Activated T-cell treated with anti-CD3 and anti-CD28 coated beads, Interleukin-2, amount 50 U/mL, for 24 hours (primary cell): ENCODE measurements at places on chromosomes 3 and 15.

- no peak for DNase-seq
Measured at GRCh38 chr15:31013863-31014607, 22.6 kb upstream of the MTMR10 start.

DNA sequence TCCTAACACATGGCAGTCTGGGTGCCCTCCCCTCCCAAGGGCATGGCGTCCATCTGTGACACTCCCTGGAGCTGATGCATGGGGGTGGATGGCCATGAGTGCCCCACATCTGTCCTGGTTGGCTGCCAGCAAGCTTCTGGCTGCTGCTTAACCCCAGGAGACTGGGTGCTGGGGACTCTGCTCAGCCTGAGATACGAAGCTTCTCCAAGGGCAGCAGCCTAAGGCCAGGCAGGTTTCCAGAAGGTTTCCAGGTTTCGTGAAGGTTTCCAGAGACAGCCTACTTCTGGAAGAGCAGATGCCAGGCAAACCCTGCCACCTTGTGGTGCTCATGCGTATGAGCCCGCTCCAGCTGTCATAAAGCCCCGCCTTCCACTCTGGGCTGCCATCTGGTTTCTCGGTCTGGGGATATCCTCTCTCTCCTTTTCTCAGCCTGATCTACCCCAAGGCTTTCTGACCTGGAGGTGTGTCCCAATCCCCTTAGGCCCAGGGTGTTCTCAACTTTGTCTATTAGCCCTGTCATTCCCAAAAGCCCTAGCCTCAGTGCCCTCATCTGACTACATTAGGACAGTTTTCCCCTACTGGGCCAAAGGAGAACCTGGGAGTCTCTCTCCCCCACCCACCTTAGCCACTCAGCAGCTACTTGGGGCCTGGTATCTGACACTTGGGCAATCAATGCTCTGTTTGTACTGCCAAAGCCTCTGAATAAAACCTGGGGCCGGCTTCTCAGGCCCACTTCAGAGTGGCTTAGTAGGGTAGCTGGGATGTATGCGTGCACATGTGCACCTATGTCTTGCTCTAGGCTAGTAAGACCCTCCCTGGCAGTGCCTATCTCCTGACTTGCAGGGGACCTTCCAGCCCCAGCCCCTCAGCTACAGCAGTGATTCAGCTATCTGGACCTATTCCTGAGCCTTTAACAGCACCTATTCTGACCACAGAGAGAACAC lies 12.0 kb downstream of the MRPL46 start:
- peak; percentile 52 for DNase-seq

- no peak for DNase-seq
Measured at GRCh38 chr3:156594219-156594683, 39.3 kb upstream of the SSR3 start.

DNA sequence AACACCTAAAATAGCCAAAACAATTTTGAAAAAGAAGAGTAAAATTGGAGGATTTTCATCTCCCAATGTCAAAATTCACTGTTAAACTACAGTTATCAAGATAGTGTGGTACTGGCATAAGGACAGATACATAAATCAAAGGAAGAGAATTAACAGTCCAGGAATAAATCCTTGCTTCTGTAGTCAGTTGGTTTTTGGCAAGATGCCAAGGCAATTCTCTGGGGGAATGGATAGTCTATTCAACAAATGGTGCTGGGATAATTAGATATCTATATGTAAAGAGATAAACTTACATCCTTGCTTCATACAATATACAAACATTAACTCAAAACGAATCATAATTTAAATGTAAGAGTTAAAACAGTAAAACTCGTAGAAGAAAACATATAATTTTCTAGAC lies 57.9 kb upstream of the SELENOK start:
- DNase-seq, result no peak

GRCh38 chr3:60386306-60386705 lies 864.9 kb downstream of the FHIT start:
- no peak for DNase-seq

DNA sequence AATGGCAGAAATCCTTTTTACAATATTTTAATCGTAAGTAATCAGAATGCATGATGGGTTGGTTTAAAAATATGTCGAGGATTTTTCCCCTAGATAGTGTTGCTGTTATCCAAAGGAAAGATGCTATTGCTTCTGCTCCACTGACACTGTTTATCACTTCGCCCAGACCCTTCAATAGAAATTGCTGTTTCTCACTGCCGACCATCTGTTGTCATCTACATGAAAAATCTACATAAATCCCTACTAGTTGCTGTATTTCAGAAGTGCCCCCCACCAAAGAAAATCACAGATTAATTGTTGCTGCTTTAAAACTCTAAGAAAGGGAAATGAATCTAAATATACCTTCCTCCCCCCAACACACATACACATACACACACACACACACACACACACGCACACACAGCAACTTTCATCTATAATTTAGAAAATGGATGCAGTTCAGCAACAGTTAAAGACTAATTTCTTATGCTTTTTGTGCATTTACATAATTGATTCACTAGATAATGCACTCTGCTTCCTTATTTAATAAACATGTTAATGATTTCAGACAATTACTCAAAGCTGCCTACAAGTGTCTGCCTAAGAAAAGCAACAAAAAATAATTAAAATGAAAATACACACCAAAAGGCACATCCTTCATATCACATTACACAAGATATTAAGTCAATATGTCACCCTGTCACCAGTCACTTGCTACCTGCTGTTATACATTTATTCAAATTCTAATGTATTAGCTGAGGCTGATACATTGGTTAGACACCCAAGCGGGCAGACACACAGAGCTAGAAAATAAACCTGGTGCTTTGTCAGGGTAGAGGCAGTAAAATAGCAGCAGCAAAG lies 82.8 kb downstream of the RORA start:
- no peak for DNase-seq

- DNase-seq, result no peak
Measured at GRCh38 chr3:60053526-60054265, 1003.9 kb upstream of the CFAP20DC start.

GRCh38 chr3:196974661-196975060 lies 6.0 kb upstream of the PIGZ start:
- no peak for DNase-seq

DNA sequence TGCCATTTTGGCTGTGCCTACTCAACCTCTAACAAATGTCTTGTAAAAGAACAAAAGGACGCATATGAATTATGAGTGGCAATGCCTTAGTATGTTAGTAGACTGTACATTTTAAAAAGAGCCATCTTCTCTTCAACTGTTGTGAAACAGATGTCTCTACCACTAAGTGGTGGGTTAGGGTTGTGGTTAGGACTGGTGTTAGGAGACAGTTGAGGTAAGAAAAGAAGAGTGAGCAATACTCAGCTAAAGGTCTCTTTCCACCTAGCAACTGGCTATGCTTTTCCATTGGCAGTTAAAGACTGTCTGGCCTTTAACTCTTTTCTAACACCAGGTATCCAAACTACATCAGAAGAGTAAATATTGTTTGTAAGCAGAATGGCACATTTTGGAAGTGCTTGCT lies 221.7 kb upstream of the TBC1D5 start:
- no peak for DNase-seq

- DNase-seq, result peak; percentile 14
Measured at GRCh38 chr15:25712192-25712960, 150.8 kb downstream of the ATP10A start.

DNA sequence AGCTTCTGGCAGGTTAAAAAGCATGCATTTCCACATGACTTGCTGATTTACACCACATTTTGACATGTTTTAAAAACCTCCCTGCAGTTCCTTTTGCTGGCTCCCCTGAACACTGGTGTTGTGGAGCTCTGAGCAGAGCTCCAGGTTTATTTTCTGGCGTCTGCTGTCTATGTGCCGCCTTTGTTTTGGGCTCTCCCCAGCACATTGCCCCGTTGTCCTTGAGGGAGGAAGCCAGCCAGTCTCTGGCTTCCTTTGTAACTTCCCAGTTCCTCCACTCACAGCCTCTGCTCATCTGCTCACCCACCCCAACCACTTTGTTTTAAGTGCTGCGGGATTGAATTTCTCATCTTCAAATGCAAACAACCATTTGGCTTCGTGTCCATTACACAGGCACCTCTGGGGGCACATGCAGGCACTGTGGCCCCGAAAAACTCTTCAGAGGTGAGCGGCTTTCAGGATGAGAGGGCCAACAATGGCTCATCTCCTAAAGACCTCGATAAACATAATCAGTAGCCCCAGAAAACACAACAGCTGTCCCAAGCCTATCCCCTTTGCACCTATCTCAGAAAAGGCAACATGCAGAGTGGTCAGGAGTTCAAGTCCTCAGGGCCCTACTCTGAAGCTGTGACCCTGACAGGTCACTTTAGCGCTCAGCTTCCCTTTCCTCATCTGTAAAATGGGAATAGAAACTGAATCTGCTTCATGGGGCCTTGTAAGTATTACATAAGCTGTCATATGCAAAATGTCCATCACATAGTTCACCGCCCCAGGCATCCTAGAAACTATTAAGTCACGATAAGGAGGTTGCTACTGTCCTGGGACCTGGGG lies 1.3 kb upstream of the MEF2A start:
- no peak for DNase-seq

DNA sequence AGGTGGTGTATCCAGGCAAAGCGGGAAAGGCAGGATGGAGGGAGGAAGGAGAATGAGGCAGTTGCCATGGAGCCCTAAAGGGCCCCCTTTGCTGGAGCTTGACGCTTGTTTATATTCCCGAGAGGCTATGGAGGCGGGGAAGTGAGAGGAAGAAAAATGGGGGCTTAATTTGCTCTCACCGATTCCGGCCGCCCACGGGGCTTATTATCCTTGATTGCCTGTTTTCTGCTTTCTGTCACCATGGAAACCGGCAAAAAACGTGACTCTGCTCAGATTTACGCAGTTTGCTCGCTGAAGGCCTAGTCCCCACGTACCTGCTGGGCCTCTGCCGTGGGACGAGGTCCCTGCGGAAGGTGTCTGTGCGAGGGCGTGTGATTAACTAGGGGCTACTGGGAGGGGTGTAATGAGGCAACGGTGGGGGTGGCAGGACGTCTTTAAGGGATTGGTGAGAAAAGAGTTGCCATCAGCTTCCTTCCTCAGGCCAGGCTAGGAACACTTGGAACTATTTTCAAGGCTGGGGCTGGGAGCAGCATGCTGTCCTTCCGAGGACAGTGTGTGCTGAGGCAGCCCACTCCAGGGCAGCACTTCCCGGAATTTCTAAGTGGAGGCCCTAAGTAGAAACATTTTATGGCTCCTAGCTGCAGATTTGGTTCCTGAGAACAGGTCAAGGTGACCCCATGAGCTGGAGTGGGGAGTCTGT lies 110.8 kb upstream of the NDN start:
- DNase-seq, result no peak

DNA sequence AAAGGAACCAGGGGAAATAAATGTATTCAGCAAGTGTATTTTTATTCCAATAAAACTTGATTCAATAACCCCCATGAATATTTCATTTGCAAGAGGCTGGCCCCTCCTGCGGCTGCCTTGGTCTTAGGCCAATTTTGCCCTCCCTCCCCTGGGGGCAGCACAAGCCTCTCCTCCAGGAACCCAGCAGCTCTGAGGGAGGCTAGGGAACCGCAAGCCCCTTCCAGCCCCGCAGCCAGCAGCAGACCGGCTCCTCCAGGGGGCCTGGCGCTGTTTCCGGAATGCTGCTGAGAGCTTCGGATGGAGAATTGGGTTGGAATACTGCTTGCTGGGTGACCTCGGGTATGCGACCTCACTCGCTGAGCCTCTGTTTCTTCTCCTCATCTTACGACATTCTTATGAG lies 150.1 kb downstream of the RAB11A start:
- no peak for DNase-seq

- DNase-seq, result no peak
Measured at GRCh38 chr15:56815247-56815646, 81.9 kb upstream of the ZNF280D start.

DNA sequence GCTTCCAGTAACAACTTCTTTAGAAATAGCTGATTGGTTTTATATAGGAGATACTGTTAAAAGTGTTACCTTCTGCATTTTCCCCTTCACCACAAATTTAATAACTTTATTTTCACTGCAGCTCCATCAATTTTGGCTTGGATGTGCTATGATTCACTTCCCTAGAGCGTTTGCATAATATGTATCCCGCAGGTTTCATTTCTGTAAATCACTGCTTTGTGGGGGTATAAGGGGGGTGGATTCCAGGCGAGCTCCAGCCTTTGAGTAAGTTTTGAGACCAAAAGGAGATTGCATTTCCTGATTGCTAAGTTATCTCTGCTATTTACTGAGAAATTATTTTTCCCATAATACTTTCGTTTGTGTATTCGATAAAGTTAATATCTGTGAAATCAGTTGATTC lies 232.6 kb downstream of the TBL1XR1 start:
- DNase-seq, result no peak

DNA sequence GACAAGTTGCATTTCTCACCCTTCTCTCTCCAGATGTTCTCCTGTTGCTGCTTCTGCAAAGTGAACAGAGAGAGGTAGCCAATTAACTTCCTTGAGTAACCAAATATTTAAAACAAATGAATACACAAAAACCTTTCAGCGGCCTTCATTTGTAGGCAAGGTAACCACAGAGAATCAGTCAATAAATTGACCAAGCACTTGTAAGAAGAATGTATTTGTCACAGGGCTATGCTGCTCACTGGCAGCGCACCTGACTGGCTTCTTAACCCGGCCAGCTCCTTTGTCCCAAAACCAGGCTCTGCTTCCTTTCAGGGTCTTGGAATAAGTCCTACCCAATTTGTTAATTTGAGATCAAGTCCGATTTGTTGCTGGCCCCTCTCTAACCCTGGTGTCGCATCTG lies 43.5 kb upstream of the STXBP5L start:
- DNase-seq, result no peak

DNA sequence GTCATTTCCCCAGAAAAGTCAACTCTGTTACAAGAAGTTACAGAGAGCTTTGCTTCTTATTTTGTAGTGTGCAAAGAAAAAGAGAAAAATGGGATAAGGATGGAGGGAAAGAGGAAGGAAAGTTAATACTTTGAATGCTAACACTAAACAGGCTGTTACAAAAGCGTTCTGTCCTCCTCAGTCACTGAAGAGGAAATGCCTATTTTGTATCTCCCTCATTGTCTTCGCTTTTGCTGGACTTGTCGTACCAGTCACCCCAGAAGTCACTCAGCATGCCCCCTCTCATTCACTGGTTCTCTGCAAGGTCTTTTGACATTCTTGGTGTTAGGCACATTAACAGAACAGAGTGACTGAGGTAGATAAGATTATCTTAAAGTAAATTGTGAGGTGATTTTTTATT lies 129.6 kb downstream of the ALCAM start:
- DNase-seq, result no peak

DNA sequence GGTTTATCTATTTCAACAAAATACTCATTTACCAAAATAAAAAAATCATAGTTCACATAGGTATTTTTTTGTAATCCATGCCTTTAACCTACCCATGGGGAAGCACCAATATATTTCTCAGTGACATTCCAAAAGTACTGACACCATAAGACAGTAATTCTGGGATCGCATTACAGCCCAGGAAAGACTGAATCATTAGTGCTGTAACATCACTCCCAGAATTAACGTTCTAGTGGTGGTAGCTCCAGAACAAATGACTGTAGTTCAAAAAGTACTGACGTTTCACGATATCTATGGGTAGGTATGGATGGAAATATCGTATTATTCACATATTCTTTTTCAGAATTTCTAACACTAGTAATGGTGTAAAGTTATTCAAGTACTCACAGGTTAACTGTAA lies 54.3 kb upstream of the NEK10 start:
- DNase-seq, result no peak

GRCh38 chr3:152458376-152459117 lies 189.8 kb downstream of the MBNL1 start:
- no peak for DNase-seq
